Fibroblast of skin of right quadriceps (primary cell): ENCODE measurements at places on chromosomes 16 and 17.

GRCh38 chr16:51524555-51525373 is 373.7 kb upstream of the SALL1 start:
- DNase-seq, result peak; percentile 21

- DNase-seq, result no peak
Observed at GRCh38 chr16:61390965-61391637, 645.1 kb downstream of the CDH8 start.

DNA sequence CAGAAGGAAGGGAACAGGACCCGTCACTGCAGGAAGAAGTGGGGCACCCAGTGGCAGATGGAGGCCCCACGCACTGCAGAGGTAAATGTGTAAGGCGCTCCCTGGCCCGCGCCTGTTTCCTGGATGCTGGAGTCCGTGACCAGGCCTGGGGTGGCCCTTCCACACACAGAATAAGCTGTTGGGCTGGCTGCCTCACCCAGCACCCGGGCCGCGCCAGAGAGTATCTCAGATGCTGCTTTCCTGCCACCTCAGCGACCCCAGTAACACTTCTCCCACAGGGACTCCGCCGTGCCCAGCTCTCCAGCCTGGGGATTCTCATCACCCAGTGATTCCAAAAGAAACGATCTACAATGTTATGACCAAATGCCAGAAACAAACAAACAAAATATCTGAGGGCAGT is 1993.1 kb downstream of the TP53TG3F start:
- no peak for DNase-seq

GRCh38 chr16:81755915-81756614 is 23.0 kb upstream of the PLCG2 start:
- DNase-seq, result peak; percentile 13
